ENCODE measurements at places on chromosomes 5 and 9. TPM values are rescaled to one million over a fixed set of nuclear protein-coding genes. Genes with fewer than 3 reads are reported as not detected.

The PCDH12 gene
- not detected for total RNA-seq

GRCh38 chr5:69105996-69106906 is 12.4 kb downstream of the SLC30A5 start:
- no peak overlapping the region for H3K27ac ChIP-seq
- no peaks in the 10 kb centered on the region for H3K4me1 ChIP-seq
- peaks cover 58% of the 10 kb centered on the region for H3K36me3 ChIP-seq

The HSD17B4 gene
- 38.2 TPM for total RNA-seq

GRCh38 chr9:133950629-133951111 is 41.5 kb downstream of the VAV2 start:
- H3K27ac ChIP-seq, result no peak overlapping the region
- no peak overlapping the region for H3K4me3 ChIP-seq

The PCDHA4 gene
- not detected for total RNA-seq

DNA sequence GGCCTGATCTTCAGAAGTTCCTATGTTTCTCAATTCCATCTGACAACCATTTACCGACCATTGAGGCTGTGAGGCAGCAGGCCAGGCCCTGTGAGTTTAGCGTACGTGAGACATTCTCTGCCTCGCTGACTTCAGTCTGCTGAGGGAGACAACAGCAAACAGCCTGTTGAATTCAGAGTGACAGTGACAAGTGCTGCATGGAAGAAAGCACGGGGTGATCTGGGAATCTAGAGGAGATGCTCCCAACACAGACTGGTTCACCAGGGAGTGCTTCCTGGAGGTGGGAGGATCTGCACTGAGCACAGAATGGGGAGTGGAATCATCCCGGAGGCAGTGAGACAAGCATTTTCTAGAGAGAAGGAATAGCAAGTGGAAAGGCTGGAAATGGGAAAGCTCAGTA is 10.0 kb upstream of the DDX41 start:
- DNase-seq, result no peak
- no peak overlapping the region for H3K27ac ChIP-seq
- no peak overlapping the region for H3K4me3 ChIP-seq
- H3K27me3 ChIP-seq, result no peaks in the 10 kb centered on the region

GRCh38 chr9:88291056-88291455 is 97.2 kb upstream of the SPIN1 start:
- H3K4me1 ChIP-seq, result no peaks in the 10 kb centered on the region
- H3K27me3 ChIP-seq, result no peaks in the 10 kb centered on the region
- no peak for DNase-seq
- no peak overlapping the region for H3K27ac ChIP-seq
- H3K4me3 ChIP-seq, result no peak overlapping the region
